ENCODE measurements at places on chromosomes 13 and 19. TPM values are rescaled to one million over a fixed set of nuclear protein-coding genes. Genes with fewer than 3 reads are reported as not detected.
A peak's percentile ranks its signal among the peaks of the same experiment; 100 is the strongest.

Gene IGSF23
- total RNA-seq: not detected

- peak; percentile 82 for DNase-seq
These were observed 21.0 kb downstream of the SMIM24 start for GRCh38 chr19:3459089-3459881.

GRCh38 chr19:6273701-6274601 lies 5.8 kb downstream of the MLLT1 start:
- DNase-seq: peak; percentile 84

GRCh38 chr13:97951376-97951775 lies 2.1 kb upstream of the IPO5 start:
- DNase-seq: peak; percentile 18

DNA sequence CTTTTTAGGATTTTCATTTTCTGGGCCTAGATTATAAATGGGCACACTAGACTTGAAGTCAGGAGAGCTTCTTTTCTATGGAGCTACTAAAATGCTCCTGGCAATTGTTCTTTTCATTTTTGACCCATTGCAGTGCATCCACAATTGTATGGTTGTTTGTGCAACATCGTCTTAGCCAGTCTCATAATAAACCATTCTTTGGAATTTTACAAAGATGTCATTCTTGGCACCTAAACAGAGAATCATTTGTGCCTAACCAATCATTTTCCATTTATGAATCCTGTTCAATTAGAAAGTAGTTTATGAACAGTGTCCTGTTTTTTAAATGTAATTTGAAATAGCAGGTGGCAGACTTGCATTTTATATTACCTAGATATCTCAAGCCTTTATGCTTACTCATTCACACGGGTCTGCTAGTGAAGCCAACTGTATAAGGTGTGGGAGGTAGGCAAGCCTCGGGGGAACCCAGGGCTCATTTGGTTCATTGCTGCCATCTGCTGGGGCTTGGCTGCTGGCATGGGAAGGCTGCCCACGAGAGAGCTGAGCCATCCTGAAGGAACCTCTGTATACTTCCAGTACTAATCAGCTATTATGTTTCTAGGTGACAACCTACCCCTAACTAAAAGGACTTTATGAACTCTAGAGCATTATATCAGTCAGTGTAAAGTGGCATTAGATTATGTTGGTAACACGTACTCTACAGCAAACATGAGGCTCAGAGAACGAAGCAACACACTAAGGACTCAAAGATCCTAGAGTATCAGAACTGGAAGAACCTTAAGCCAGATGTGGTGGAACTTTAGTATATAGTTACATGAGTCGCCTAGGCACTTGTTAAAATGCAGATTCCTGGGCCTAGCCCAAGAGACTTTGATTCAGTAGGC lies 60.0 kb downstream of the TPT1 start:
- DNase-seq: peak; percentile 87

DNA sequence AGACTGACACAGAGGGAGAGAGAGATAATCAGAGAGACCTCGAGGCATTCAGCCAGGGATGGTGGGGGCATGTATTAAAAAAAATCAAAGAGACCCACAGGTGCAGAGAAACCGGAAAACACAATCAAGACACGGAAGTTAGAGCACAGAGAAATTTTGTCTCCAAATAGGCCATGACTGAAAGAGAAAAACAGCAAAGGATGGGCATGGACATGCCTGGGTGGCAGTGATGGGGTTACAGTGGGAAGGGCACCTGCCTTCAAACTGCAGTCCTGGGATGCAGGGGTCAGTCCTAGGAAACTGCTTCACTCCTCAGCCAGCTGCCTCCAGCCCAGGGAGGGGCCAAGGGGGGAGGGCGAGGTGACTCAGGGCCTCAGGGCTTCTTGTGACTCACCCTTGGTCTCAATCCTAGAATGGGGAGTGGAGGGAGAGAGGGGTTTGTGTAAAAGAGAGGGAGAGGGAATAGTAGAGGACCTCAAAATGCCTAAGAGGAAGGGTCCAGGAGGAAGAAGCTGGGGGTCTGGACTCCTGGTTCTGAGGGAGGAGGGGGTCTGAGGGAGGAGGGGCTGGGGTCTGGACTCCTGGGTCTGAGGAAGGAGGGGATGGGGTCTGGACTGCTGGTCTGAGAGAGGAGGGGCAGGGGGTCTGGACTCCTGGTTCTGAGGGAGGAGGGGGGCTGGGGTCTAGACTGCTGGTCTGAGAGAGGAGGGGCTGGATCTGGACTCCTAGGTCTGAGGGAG lies 3.6 kb upstream of the KCNN4 start:
- DNase-seq: no peak
